CD4-positive, alpha-beta T cell treated with Interleukin-17A for 4 hours (primary cell): ENCODE measurements at places on chromosomes 1 and 21.

GRCh38 chr1:165826565-165827267 lies 698 bp upstream of the UCK2 start:
- DNase-seq, result no peak

DNA sequence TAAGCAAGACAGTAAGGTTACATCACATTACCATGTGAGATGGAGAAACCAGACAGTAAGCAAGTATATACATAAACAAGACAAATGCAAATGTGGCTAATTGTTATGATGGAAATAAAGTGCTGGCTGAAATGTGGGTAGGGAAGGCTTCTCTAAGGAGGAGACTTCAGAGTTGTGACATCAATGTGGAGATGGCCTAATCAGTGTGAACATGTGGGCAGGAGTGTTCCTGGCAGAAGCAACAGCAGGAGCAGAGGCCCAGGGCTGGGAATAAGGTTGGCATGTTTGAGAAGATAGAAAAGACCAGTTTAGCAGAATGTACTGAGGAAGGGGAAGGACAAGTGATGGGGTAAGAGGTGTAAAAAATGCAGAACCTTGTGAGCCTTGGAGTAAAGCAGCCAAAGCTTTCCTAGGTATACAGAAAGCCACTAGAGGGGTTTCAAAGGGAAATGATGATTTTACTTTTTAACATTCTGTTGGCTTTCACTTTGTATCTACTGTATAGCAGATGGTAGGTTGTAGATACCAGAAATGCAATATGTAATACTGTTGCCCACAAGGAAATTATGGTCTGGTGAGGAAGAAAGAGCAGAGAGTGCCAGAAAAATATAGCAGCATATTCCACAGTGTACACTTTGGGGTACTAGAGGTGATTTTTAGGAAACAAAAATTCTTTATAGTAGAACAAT lies 197.4 kb downstream of the FGGY start:
- DNase-seq, result no peak

- DNase-seq, result peak; percentile 53
Measured at GRCh38 chr1:167095368-167095767, 1.5 kb downstream of the STYXL2 start.

DNA sequence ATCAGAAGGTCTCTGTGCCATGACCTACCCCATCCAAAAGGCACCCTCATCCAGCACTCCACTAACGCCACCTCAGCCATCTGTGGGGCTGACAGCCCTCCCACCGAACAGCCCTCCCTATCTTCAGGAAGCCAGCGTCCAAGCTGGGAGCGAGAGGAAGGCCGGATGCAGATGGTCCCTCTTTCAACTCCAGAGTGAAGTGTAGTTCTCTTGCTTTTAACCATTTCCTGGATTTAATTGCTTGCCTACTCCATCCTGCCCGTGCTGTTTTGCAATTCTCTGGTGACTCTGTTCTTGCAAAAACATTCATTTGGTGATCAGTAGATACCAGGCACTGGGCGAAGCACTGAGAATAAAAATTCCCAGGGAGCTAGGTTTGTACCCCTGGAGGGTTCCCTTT lies 8.2 kb upstream of the DYRK1A start:
- DNase-seq, result no peak

GRCh38 chr1:178910023-178910422 lies 39.1 kb upstream of the ANGPTL1 start:
- no peak for DNase-seq

DNA sequence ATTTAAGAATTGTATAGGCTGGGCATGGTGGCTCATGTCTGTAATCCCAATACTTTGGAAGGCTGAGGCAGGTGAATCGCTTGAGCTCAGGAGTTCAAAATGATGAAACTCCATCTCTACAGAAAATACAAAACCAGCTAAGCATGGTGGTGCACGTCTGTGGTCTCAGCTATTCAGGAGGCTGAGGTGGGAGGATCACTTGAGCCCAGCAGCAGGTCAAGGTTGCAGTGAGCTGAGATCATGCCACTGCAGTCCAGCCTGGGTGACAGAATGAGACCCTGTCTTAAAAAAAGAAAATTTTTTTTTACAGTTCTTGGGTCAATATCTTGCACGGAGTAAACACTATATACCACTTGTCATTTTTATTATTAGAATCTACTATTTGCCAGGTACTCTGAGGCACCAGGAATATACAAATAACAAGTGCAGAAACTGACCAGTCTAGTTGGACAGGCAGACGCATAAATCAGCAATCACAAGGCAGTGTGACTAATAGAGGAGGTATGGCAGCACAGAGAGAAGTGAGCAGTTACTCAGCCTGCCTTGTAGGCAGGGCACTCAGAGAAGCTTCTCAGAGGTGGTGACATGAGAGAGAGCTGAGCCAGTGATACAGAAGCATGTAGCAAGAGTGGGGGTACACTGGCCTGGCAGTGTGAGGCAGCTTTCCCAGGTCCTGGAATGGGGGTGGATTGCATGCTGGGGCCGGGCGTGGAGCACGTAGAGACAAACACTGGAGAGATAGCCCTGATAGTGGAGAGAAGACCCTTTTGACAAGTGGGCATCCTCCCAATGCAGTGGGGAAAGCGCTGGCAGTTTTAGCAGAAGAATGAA lies 8.0 kb downstream of the PHLDA3 start:
- DNase-seq, result no peak

DNA sequence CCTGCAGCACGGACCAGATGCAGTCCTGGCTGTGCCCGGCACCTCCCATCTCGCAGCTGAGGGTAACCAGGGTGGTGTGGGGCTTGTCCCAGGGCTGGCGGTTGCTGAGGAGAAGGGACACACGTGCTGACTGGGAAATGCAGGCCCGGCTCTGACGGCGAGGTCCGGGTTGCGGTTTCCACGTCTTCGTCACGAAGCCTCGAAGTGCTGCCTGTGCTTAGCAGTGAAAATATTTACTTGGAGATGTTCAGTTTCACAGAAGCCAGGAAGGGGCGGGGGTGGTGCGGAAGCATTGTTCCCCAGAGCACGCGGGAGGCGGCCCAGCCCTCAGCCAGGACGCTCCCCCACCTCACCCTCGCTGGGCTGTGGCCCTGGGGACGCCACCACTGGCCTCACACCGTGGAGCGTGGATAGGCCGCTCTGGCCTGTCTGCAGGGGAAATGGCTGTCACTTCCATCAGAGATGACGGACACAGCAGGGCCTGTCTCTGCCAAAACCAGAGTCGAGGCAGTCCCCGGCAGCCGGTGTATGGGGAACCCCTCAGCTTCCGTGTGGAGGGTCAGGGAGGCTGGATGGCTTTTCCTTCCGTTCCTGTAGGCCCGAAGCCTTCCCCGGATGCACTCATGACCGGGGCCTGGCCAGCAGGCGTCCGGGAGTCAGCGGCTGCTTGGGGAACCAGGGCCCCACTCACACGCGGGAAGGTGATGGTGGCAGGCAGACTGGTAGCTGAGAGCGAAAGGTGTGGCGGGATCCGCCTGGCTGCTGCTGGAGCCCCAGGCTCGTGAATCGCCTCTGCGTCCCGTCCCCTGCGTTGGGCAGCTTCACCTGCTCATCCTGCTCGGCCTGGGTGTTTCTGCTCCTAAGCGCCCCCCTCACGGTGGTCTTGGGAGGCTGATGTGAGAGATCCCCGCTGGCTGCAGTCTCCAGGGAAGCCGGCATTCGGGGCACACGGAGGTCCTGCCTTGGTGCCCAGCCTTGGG lies 14.7 kb upstream of the POFUT2 start:
- peak; percentile 69 for DNase-seq

DNA sequence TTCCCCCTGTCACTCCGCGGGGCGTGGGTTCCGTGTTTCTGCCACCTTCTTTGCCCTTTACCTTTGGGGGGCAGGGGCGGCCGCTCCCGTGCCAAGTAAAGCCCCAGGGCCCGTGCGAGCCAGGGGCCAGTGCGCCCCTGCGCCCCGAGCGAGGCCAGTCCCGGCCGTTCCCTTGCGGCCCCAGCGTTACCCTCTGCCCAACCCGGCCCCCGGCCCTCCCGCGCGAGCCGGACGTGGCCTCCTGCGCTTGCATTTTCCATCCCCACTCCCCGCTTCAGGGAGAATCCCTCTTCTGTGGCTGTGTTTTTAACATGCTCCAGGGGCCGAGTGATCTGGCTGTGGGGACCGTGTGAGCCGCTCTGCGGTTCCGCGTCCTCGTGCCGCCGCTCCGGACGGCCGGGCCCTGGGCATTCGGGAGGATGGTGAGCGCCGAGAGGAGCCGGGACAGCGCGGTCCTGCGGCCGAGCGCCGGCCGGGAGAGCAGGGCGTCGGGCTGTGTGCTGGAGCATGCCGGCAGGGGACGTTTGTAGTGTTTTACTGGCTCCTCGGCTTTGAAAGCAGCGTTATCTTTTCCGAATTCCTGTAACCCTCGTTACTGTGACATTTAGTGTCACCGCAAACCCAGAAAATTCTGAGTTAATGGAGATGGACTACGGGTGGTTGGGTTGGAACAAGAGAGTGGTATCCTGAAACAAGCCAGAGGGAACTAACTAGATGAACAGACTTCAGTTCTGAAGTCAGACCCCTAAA lies 1.0 kb downstream of the GALNT2 start:
- DNase-seq, result peak; percentile 32

GRCh38 chr1:79128722-79129121 lies 122.2 kb upstream of the ADGRL4 start:
- no peak for DNase-seq

DNA sequence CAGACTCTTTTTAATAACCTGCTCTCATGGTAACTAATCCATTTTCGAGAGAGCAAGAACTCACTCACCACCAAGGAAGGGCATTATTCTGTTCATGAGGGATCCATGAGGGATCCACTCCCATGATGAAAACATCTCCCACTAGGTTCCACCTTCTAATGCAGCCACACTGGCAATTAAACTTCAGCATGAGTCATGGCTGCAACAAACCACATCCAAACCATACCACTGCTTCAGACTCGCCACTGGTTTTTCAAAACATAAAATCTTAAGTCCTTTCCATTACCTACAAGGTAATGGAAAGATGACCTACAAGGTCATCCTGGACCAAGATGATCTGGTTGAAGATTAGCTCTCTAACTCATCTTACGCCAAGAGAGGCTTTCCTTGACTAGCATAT lies 405.1 kb downstream of the VAV3 start:
- DNase-seq, result no peak

DNA sequence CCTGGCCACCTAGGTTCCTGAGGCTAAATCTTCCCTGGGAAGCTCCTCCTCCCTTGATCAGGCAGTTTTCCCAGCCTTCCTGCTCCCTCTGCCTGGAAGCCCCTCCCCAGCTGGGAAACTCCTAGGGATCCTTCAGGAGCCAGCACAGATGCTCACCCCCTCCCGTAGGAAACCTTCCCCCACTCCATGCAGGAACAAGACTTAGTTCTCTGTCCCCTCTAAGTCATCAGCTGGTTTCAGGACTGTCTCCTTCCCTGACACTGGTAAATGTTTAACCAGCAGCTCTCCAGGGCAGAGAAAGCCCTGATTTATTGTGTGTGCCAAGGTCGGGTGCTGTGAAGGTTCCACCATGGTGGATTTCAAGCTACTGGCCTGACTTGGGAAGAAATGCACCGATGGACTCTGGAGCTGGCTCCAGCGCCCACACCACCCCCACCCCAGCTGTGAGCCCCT lies 25.0 kb downstream of the TTC39A start:
- DNase-seq, result no peak

DNA sequence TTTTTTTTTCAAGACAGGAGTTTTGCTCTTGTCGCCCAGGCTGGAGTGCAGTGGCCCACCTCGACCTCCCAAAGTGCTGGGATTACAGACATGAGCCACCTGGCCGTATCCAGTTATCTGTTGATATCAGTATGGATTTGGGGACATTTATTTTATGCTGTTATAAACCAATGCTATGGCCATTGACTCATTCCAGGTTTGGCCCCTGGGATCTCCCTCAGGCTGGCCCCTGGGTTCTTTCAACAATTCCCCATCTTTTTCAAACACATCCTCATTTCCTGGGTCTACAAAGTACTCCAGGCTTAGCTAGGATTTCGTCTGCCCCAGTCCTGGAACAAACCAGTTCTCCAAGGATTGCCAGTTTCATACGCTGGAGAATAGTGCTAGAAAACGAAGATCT lies 44.1 kb downstream of the WDR4 start:
- DNase-seq, result no peak
